ENCODE measurements at places on chromosomes 2 and 18.

DNA sequence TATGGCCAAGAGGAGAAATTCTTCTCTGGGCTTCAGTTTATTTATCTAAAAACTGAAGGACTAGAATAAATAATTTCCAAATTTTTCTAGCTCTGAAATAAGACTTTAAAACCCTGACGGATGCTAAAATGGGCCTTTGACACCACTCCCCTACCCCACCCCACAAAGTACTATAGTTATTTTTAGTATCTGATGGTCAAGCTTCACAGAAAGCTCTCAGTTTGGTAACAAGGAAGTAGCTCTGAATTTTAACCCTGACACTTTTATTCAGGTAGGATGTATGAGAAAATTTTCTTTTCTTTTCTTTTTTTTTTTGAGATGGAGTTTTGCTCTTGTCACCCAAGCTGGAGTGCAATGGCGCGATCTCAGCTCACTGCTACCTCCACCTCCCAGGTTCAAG is 2.4 kb downstream of the RBKS start:
- DNase-seq: no peak

GRCh38 chr2:157172866-157173578 is 84.5 kb upstream of the GALNT5 start:
- peak; percentile 19 for DNase-seq

DNA sequence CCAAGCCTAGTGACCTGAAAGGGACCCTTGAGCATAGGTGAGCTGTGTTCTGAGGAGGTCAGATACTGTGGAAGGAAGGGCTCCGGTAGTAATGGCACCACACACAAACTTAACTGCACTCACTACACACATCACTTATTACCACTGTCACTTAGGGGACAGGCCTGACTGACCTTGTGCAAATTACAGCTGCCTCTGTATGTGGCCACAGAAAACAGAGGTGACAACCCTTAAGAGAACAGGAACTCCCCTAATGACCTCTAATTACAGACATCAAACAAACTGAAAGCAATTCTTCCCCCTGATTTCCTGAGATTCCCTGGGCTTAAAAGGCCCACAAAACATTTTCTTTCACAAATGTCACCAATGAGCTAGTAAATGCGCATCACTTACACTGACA is 360.6 kb downstream of the RND3 start:
- DNase-seq: no peak

- peak; percentile 62 for DNase-seq
These were observed 889.1 kb upstream of the GCFC2 start for GRCh38 chr2:76599732-76600368.

DNA sequence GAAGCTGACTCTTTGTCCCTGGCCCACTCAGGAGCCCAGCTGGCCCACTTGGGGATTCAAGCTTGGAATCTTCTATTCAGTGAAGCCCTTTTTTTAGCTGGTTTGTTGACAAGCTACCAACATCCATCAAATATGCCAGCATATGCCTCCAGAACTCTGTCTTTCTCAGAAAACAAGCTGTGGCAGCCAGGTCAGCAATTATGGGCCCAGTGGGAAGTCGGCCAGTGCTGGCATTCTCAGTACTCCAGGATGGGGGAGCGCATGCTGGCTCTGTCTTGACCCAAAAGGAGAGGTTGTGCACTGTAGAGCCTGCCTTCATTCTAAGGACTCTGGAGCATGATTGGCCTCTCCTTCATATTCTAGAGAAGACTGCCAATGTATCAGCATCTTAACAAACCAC is 401.5 kb downstream of the CNTNAP5 start:
- DNase-seq: no peak

DNA sequence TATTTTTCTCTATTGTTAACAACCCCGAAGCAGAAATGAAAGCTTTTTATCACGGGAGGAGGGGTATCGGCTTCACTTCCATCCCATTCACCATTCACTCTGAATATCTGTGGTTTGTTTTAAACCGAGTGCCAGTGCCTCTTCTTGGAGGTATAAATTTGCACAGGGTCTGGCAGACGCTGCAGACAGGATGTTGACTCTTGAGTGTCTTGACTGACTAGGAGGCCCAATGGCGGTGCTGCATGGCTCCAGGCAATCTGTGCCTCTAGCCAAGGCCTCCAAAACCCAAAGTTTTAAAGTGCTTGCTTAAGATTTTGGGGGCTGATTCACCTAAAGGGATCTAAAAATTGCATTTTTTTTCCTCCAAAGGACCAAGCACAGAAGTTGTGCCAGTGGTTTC is 183.8 kb downstream of the LTBP1 start:
- no peak for DNase-seq

DNA sequence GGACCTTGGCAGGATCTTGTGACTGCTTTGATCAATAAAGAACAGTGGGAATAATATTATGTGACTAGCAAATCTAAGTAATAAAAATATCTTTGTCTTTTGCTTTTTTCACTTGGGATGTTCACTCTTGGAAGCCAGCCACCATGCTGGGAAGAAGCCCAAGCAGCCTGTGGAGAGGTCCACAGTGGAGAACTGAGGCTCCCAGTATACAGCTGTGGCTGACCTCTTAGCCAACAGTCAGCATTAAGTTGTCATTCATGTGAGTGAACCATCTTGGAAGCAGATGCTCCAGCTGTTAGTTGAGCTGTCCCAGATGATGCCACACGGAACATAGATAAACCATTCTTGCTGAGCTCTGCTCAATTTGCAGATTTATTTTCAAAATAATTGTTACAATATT is 160.0 kb downstream of the OSR1 start:
- no peak for DNase-seq

- no peak for DNase-seq
These were observed 16.6 kb downstream of the HJURP start for GRCh38 chr2:233837694-233838229.

DNA sequence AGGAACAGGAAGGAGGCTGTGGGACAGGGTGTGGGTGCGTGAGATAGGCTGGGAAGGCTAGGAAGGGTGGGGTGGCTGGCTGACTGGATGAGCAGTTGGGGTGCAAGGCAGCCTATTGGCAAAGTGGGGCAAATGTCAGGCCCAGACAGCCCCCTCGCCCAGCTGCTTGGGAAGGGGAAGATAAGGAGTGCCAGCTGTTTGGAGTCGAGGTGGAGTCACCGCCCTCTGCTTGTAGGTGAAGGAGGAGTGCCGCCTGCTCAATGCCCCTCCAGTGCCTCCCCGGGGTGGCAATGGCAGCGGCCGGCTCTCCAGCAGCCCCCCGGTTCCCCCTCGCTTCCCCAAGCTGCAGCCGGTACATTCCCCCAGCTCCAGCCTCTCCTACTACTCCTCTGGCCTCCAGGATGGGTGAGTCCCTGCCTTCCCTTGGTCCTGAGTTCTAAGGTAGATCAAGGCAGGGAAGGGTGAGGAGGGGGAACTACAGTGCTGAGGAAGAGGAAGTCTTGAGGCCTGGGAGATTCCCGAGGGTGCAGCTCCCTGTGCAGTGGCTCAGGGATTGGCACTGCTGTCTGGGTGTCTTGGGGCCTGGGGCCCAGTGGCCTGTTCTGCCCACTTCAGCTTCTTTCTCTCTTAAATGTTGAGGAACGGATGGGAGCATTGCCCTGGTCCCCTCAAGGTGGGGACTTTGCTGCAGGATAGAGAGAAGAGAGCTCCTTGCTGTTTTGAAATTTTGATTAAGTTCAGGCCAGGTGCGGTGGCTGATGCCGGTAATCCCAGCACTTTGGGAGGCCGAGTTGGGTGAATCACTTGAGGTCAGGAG is 13.3 kb downstream of the GAREM2 start:
- DNase-seq: no peak

DNA sequence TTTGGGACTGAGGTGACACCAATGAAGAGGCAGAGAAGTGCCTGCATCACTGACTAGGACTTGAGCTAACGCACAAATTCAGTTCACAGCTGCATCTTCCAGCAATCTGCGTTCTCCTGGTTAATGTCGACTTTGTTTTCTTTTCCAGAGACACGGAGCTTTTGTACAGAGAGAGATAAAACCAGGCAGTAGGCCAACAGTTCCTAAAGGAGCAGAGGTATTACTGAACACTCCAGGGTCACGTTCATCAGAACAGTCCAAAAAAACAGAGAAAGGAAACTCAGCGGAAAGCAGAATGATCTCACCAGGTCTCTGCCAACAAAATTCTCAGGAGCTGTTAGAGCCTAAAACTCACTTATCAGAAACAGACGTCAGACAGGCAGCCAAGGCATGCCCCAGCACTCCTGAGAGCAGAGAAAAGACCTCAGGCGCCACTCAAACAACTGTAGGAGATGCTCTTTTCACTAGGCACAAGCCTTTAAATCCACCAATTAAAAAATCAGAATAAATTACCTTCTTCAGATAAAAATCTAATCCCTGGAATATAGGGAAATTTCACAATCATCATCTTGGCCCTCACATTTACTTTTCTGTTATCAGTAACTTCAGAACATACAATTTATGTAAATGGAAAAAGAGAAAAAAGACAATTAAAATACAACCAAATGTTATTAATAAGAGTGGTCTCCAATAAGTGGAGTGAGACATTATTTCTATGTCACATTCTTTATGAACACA is 95.9 kb upstream of the SPTBN1 start:
- DNase-seq: peak; percentile 56

DNA sequence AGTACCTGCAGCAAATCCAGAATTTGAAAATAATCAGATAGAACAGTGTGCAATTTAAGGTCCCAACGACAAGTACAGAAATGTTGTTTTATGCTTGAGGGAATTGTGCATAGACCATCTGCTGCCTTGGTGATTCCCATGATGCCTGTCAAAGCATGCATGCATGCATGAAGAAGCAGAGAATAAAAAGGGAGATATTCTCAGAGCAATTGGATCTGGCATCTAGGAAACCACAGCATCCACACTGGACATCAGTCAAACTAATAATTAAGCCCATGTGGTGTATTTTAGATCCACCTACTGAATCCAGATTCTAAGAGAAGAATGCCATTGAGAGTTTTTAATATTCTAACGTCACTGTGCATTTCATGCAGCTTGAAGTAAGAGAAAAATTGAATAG is 361.2 kb downstream of the FSIP2 start:
- no peak for DNase-seq

DNA sequence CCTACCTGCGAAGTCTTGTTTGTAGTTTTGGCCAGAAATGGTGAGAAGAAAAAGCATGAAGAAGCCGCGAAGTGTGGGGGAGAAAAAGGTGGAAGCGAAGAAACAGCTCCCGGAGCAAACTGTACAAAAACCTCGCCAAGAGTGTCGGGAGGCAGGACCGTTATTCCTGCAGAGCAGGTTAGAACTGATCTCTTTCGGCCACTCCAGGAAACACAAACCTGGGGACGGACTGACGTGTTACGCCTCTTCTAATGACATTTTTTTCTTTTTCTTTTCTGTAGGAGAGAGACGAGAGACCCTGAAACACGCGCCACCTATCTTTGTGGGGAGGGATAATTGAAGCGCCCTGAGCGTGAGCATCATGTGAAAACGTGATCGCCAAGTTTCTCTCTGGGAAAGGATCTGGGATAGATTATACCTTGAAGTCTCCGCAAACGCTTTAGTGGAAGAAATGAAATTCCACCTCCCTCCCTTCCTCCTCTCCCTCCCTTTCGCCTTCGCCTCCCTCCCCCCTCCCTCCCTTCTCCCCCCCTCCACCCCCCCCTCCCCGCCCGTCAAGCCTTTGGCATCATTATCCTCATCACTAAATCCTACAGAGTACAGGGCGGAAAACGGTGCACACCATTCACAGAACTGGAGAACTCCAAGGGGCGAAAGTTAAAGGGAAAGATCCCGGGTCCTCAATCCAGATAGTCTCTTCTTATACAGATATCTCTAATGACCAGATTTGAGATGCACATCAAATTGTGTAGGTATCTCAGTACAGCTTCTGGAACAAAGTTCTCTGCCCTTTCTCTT is at the start of gene ZEB2:
ZEB2 (minus strand) TSS at position 186 of the 798 bp plus-strand sequence. CDS start 2,769 bp downstream, outside the sequence.
- peak; percentile 64 for DNase-seq

- peak; percentile 44 for DNase-seq
These were observed 5.9 kb downstream of the SP9 start for GRCh38 chr2:174340400-174341292.

GRCh38 chr2:125330133-125330532 is 1305.0 kb downstream of the CNTNAP5 start:
- DNase-seq: no peak

Measured in GM03348 (cell line).